ENCODE measurements at places on chromosomes 16 and 17.

GRCh38 chr16:26161461-26162180, 469.9 kb downstream of the HS3ST4 start:
- no peak for DNase-seq

DNA sequence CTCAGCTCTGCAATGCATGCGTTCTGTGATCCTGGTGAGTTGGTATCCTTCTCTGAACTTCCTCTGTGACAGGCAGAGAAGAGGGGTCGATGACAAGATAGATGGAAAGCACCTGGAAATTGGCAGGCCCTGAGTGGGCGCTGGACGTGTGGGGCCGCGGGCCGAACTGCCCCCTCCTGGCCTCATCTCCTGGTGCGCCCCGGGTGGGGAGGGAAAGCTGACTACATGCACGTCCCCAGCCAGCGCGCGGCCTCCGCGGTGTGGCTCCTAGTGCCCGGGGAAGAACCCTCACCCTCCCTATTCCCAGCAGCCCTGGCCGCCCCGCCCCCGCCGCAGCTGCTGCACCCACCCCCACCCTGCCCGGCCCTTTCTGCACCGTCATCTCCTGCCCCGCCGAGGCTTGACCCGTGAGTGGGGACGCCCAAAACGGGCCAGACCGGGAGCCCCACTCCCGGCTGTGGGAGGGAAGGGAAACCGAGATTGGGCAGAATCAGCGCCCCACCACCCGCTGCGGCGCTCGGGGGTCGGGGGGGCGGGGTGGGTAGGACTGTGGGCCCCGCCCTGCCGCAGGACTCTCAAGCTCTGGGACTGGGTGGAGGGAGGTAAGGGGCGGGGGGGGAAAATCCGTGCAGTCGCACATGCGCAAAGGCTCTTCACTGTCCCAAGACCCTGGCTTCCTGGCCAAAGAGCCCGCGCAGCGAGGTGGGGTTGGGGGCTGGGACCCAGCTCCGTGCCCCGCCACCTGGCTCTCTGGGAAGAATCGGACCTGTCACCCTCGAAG, at the start of gene NOL3:
Gene NOL3, plus strand, starts transcription at position 371 of the 781 bp plus-strand sequence.
- DNase-seq = no peak

DNA sequence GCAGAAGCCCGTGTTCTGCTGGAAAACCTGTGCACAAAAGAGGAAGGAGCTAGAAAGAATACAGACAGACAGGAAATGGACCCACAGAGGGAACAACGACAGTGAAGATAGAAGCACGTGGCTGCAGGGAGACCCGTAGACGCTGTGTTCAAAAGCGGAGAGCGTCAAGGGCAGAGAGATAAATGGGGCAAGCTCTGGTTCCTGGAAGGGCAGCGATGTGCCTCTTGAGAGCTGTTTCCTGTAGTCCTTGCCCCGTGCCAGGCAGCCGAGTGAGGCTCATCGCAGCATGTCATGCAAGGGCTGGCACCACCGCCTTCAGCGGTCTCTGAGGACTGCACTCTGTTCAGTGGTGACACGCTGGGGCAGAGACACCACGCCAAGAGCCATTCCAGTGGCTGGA, 43.6 kb upstream of the CACNG5 start:
- DNase-seq = no peak

DNA sequence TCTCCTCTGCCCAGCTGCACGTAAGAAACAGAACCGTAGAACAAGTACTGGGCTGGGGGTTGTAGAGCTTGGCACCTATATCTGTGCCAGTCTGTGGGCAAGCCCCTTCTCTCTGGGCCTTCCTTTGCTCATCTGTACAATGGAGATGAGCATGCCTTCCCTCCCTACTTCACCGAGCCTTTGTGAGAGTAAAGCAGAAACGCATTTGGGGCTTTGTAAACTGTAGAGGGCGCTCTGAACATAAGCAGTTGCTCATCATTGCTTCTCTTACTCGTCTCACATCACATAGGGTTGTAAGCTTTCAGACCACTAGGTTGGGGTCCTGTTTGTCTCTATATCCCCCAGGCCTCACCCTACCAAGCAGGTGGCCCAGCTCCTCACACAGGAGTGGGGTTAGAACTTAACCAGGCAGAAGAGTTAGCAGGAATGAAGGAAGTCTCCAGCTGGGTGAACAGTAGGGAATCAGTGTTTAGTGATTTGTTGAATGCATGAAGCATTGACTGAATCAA, 15.1 kb downstream of the SAMD14 start:
- DNase-seq = no peak

- no peak for DNase-seq
Observed at GRCh38 chr17:56604691-56605290, 11.3 kb downstream of the NOG start.

GRCh38 chr17:37019117-37019740, 70.5 kb downstream of the AATF start:
- no peak for DNase-seq

Measured in NCI-H2081 treated with DMSO at 0.1 percent for 48 hours (cell line).